ENCODE measurements at places on chromosomes 7 and 10.

- peak; percentile 34 for DNase-seq
Measured at GRCh38 chr10:17443707-17444387, 10.5 kb downstream of the ST8SIA6 start.

- DNase-seq: no peak
Measured at GRCh38 chr10:121448766-121449421, 149.3 kb downstream of the FGFR2 start.

- DNase-seq: peak; percentile 93
Measured at GRCh38 chr10:6163364-6164270, 39.1 kb upstream of the PFKFB3 start.

- DNase-seq: no peak
Measured at GRCh38 chr7:50633414-50633710, 68.2 kb upstream of the DDC start.

DNA sequence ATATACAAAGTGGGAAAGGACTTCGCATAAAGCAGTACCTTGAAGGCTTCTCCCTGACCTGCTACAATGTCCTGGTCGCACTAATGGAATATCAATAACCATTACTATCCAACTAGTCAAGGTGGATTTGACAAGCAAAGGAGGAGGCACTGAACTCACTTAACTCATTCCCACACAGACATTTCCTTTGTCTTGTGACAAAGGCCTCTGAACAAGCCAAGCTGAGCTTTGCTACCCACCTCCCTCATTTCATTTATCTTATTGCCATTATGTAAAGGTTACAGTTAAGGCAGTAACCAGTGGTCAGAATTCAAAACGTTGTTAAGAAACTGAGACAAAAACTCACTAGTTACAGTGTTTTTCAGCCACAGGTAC is 7.3 kb downstream of the ELMO1 start:
- no peak for DNase-seq

DNA sequence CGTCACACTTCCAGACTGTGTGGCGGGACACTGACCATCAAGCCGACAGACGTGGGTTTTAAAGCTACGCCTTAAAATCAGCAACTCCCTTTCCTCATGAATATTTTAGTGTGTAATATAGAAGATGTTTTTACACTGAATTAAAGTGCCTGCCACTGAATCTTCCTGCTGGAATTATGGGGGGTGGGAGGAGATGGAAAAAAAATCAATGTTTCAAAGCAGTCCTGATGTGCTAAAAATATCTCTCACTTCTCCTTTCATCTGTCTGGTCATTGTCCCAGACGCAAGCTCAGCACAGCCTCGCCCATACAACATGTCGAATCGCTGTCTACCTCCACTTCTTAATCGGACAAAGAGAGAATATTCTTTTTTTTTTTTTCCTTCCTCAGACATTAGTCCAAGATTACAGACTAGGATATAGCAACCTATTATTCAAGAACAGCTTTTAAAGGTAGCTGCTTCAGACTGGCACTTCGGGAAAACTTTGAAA is 165.1 kb upstream of the KLF14 start:
- DNase-seq: no peak

DNA sequence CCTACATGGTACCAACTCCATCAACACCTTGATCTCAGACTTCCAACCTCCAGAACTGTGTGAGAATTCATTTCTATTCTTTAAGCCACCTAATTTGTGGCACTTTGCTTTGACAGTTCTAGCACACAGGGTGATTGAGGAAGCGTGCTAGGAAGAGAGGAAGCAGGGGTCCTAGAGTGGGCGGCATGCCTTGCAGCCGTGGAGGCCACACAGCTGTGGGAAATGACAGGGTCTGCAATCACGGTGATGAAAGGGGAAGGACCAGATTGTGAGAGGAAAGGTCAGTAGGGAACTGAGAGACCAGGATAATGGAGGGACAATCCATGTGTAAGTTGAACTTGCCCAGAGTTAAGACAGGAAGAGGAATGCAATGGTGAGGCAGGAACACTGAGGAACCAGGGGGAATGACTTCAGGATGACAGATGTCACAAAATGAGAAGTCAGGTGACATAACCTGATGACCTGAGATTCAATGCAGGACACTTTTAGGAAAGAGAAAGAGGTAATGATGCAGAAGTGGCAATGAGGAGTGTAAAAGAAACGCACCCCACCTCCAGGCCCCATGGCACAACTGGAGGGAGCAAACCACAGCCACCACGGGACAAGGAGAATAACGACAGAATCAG is 87.3 kb upstream of the PIK3CG start:
- DNase-seq: no peak

DNA sequence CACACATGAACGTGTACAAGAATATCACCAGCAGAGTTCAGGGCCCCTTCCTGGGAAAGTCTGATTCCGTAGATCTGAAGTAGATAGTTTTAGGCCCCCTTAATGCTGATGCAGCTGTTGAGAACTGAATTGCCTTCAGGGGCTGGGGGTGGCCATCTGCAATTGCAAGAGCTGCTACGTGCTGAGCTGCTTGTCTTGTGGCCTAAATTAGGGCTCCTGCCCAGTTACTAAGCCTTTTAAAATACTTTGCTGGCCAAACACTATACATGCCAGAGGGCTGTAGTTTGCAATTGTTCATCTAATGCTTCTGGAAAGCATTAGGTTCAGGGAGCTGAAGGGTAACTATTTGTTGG is 71.7 kb downstream of the TMEM178B start:
- DNase-seq: no peak

- no peak for DNase-seq
Measured at GRCh38 chr10:13001041-13001886, at the start of gene CCDC3. TSS of gene CCDC3 (minus strand) at chr10:13001713. CDS start at chr10:13001570, 143 bp downstream.

DNA sequence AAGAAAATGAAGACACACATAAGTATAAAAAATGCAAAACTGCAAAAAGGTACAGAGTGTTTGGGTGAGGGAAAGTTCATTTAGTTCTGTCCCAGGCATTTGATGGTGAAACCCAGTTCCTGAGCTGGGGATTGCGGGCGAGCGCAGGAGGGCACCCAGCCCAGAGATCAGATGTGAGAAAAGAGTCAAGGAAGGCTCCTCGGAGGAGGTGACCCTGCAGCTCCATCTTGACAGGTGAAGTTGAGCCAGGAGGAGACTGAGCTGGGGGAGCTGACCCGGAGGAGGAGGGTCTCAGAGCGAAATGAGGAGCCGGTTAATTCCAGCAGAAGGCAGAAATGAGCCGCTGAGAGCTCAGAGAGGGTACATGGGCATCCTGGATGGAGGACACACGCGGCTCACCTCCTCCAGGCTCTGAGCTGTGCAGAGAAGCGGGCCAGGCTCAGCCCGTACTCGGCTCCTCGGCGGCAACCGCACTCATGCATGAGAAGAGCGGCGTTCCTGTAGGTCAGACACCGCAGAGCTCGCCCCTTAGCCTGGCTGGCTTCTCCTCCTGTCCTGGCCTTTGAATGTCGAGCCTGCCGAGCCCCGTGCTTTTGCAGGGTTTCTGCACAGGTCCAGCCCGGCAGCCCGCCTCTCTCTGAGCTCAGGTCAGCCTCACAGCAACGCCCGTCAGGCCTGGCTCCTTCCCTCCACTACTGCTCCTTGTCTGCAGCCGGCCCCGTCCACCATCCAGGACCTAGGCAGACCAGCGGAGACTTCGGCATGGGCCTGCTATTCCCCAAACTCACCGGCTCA is 9.5 kb upstream of the RAMP3 start:
- DNase-seq: no peak

- no peak for DNase-seq
Measured at GRCh38 chr10:70803775-70804420, 11.8 kb upstream of the SGPL1 start.

GRCh38 chr7:5671046-5671445 is 110.4 kb downstream of the RNF216 start:
- DNase-seq: no peak

DNA sequence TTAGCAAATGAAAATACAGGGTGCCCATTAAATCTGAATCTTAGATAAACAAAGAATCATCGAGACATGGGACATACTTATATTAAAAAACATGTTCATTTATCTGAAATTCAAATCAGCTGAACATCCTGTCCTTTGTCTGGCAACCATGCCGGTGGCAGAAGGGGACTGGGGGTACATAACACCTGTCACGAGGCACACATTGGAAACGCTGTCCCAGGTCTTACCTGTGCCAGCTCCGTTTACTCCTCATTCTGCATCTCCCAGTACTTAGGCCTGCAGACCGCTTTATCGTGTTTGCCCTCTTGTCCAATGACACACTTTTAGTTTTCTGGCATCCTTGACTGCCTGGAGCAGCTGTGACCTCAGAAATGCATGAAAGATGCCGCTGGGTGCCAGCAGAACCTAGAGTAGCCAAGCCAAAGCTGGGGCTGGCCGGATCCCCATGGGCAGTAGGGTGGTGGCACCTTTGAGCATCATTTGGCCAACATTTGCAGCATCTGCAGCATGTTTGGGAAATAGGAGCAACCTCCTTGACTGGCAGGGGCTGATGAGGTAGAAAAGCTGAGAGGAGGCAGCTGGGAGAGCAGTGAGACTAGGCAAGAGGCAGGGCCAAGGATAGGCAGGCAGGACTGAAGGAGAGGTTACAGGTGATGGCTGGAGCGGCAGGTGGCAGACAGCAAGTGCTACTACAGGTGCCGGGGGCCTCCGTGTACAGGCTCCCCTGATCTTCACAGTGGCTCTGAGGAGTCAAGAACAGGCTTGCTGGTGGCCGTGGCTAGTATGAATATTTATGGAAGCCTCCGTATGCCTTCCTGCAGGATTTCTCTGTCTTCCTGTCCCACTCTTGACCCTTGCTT is 62.3 kb upstream of the BTBD16 start:
- DNase-seq: no peak

DNA sequence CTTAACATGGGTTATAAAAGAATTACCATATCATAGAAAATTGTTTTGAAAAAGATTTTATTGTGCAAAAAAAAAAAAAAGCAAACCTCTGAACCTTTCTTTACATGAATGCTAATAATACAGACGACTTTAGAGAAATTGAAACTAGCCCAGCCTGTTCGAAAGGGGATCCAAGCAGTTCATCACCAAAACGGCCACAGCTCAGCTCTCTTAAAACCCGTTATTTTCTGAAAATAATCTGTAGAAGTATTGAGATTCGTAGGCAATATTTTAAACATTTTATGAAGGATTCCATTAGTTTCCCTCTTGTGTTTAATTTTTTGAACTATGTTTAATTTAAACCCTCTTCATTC is 9.9 kb upstream of the GSAP start:
- no peak for DNase-seq

DNA sequence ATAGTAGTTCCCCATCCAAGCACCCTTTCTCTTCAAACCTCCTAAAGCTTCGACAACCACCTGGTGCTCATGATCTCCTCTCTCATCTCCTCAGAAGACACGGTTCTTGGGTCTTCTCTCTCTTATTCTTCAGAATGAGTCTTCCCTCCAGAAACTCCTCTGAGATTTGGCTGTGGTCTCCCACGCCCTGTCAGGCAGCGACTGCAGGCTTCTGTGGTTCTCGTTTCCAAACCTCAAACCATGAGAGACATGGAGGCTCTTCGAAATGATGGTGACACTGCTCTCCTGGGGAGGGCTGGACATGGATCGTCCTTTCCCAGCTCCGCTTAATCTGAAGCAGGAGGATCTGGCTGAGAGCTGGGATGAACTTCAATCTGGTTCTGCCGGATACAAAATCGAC is 78.6 kb upstream of the PITRM1 start:
- no peak for DNase-seq

DNA sequence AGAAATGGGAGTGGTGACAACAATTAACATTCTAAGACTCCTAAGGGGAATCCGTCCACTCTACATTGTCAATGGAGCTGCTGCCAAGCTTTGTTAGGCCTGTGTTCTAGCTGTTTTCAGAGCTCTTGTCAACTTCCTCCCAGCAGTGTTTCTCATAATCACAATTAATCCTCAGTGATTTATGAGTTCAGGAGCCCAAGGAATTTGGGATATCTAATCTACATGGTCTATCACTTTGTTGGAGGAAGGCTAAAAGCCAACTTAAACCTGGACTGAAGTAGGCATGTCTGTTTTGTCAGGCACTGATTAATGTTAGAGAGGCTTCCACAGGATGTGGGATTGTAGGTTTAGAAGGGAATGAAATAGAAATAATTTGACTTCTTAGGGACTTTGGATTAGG is 10.2 kb upstream of the OR2F2 start:
- no peak for DNase-seq

GRCh38 chr7:13290975-13291374 is 603.5 kb downstream of the ARL4A start:
- no peak for DNase-seq

- DNase-seq: no peak
Measured at GRCh38 chr10:34503704-34504103, 311.4 kb downstream of the PARD3 start.

DNA sequence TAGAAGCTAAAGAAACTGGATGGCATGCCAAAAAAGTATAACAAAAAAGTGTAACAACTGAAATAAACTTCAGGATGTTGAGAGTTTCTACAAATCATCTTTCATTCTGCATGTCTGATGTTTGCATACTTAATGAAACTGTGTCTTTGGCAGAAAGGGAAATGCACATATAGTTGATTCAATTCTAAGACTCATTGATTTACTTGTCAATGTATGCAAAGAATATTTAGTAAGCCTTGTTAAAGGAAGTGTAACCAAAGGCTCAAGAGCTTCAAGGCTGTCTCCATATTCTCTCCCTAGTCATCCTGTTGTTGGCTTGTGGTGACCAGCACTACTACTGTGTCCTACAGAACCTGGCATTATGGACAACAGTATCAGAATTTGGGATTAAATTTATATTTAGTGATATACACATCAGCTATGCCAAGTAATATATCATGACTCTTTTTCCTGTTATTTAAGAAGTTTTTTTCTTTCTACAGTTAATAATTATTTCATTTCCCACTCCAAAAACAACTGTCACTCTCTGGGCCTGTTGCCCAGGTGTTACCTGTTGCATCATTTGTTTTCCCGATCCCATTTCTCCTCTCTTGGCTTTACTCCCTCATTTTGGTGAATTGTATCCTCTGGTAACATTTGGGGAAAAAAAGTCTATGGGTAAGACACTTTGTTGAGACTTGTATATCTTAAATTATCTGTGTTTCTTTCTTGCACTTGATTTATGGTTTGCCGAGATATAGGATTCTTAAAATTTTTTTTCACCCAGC is 226.6 kb upstream of the BMPER start:
- no peak for DNase-seq

- DNase-seq: no peak
Measured at GRCh38 chr10:34198953-34199352, 616.1 kb downstream of the PARD3 start.

DNA sequence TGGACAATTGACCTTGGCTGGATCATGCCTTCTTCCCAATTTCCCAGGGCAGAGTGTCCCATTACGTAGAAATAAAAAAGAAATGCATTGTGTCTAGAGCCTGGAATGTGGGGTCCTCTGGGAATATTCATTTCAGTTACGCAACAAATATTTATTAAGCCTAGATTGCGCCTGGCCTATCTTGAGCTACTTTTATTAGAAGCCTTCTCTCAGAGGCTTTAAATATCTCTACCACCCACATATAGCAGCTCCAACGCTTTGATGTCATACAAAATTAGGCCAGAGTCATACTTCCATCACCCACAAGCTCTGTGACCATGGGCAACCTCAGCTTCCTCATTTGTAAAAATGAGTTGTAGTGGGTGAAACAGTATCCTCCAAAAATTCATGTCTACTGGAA is 24.9 kb upstream of the CARD11 start:
- DNase-seq: no peak

All from activated CD4-positive, alpha-beta memory T cell treated with anti-CD3 and anti-CD28 coated beads, Interleukin-2, amount 10 ng/mL, durations not matched to agents 7 days and 5 days (primary cell).